ENCODE measurements at places on chromosomes 12 and 14.

- DNase-seq = no peak
Measured at GRCh38 chr14:59631237-59631636, 54.6 kb upstream of the CCDC175 start.

DNA sequence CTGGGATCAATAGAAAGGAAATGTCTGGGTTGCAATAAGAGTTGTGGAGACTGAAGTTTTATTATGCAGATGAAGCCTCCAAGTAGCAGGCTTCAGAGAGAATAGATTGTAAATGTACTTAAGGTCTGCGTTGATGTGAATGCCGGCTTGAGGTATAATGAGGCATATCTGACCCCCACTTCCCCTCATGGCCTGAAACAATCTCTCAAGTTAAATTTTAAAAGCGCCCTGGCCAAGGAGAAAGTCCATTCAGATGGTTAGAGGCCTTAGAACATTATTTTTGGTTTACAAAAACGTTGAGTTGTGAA lies 28.3 kb upstream of the HIGD1C start:
- no peak for DNase-seq

DNA sequence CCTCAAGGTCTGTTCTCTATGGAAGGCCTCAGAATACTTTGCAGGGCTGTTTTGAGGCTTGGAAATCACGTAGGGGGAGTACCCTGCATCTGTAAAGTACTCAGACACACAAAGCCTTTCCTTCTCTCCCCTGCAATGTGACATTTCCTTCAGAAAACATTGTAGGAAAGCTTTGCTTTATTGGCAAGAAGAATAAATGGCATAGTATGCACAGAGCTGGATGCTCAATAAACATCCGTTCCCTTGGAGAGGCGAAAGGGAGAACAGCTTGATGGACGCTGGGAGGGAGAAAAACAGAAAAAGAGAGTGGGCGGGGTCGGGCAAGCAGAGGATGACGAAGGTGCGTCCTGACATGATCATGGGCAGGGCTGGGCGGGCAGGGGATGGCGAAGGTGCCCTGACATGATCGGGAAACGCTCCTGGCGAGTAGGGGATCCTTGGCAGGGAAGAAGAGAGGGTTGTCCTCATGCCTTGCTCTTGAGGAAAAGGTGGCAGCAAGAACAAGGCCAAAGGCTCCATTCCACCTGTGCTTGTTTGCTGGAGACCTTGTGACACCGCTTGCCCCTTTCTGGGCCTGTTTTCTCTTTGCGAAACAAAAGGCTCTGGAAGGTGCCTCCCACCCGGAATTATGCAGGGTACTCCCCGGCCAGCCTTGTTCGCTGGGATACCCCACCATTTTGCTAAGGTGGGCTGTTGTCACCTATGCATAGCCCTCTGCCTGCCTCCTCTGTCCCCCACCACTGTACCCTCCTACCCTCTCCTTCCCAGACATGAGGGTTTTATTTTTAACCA lies 21.1 kb downstream of the IRF2BPL start:
- no peak for DNase-seq

DNA sequence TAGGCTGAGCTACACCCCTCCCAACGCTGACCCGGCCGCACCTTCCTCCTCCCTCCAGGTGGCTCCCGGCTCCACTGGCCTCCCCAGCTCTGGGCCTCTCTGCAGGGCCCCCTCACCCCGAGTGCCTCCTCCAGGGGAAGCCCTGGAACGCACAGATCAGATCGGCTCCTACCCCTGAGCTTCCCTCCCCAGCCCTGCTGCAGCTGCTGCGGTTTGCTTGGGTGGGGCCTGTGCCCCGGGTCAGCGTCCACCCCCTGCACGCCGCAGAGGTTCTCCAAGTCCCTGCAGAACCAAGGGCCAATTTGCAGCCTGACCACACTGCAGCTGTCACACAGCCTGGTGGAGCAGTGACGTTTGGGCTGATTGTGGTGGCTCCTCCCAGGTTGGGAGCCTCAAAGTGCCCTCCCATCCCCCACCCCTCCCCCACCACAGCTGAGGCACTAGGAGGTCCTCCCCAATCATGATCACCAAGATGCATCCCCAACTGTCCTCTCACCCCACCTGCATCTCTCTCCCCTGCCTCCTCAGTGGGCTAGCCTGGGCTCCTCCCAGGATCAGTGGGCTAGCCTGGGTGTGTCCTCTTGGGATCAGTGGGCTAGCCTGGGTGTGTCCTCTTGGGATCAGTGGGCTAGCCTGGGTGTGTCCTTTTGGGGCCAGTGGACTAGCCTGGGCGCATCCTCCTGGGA lies 12.8 kb upstream of the FBRSL1 start:
- DNase-seq = no peak

DNA sequence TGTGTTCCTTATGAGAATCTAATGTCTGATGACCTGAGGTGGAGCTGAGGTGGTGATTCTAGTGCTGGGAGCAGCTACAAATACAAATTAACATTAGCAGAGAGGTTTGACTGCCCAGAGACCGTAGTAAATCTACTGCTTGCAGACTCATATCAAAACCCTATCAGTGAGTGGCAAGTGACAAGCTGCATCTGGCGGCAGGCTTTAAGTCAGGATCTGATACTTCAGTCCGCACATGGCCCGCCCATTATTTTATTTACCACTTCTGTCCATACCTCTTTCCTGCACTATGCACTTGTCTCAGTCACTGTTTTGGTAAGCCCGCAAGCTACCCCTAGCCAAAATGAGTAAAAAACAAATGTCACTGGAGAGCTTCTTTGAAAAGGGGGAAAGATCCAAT lies 11.4 kb downstream of the CEP128 start:
- no peak for DNase-seq

GRCh38 chr12:88185279-88185678 lies 43.2 kb downstream of the TMTC3 start:
- no peak for DNase-seq

- peak; percentile 23 for DNase-seq
Measured at GRCh38 chr12:122452701-122453285, 30.3 kb upstream of the CLIP1 start.

DNA sequence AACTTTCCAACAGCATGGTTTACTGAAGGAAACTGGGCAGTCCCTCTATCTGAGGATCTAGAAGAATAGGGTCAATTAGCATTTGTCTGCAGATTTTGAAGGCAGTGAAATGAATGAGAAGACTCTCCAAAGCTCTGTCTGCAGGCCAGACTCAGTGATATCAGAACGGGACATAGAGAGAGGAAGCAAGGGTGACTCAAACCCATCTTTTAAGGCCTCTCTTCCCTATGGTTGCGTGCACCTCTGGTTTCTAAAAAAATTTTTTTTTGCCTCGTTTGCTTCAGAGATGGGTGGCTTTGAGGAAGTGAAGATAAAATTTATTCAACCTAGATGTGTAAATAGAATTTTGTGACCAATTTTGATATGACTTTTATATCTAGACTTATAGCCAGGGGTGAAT lies 71.9 kb upstream of the HOXC13 start:
- DNase-seq = no peak

DNA sequence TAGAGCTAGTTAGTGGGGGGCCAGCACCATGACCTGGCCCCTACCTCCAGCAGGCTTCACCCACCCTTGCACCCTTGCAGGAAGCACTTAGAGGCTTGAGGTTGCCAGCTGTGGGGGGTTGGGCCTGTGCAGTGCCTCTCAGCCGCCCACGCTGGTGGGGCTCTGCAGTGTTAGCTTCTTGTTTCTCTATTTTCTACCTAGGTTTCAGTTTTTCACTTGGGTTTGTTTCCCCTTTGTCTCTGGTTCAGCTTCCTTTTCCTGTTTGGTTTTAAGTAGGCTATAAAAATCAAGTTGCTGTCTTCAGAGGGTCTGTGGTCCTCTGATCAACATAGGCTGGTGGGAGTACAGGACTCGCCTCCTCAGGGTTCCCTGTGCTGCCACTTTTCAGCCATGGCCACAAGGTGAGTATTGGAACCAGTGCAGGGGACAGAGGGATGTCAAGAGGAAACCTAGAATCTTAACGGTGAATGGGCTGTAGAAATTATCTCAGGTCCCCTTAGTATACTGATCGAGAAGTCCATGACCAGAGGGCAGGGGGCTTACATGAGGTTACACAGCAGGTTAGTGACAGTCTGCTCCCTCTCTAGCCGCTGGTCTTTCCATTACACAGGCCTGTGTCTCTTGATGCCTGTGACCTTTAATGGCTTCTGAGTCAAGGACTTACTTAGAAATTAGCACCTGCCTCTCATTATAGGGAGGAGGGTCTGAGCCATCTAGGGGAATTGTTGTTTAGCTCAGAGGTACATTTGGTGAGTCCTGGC lies at the start of gene EVL:
Gene EVL, plus strand, starts transcription at position 312 of the 761 bp plus-strand sequence. Its CDS starts 79 bp downstream, at position 391.
- peak; percentile 93 for DNase-seq

DNA sequence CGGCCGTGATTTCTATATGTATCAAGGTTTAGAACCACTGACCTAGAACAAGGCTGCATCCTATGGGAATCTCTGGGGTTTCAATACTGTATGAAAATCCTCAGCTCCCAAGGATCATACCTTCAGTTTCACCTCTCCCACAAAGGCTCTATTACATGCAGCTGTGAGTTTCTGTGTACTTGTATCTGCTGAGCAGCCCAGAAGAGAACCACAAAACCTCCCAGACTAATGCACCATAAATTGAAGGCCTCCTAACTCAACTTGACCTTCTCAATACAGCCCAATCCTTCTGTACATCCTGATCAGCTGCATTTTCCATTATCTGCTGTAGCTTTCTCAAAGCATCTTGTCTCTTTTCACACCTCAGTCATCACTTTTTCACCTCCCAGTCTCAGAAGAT lies 5.4 kb upstream of the KCNH5 start:
- no peak for DNase-seq

- no peak for DNase-seq
Measured at GRCh38 chr14:68634332-68634731, 158.5 kb downstream of the ZFP36L1 start.

DNA sequence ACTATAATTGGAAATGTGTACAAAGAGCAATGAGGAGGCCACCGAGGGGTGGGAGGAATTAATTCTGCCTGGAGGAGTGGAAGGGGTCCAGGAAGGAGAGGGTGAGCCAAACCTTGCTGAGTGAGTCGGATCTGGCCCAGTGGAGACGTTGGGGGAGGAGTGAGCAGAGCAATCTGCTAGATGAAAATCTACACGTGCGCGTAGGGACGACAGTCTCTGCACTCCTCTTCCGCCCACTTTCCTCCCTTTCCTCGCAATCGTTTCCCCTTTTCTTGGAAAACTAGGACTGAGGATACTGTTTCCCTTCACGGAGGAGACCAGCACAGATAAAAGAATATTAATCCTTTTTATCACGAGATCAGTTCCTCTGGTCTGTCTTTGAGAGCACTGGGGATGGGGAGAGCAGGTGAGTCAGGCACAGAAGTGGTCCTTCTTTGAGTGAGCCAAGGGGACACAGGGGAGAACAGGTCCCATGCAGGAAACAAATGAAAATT lies 2.9 kb upstream of the NAB2 start:
- DNase-seq = peak; percentile 61

DNA sequence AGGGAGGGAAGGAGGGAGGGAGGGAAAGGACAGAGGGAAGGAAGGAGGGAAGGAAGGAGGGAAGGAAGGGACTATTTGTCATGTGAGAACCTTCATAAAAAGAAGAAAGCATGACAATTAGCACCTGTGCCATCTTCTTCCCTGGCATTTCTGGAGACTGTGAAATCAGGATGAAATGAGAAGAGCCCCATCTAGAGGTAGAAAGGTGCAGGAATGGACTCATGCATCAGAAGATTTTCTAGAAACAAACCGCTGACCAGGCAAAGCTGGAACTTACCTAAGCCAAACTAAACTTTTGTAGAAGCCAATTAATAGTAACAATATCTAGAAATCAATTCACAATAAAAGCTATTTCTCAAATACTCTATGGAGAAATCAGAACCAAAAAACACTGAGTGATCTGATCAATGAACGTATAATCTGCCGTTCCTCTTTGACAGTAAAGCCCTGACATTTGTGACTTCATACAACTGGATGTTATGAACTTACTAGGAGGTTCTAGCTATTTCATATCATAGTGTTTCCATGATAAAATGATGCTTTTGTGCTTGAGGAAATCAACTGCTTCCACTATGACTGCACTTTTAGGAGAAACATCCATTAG lies 24.4 kb upstream of the CRACR2A start:
- no peak for DNase-seq

GRCh38 chr12:14514946-14515345 lies 52.7 kb downstream of the PLBD1 start:
- no peak for DNase-seq

- DNase-seq = no peak
Measured at GRCh38 chr14:104421401-104421821, 158.2 kb upstream of the C14orf180 start.

- DNase-seq = peak; percentile 42
Measured at GRCh38 chr14:93619176-93619793, 169.0 kb downstream of the PRIMA1 start.

DNA sequence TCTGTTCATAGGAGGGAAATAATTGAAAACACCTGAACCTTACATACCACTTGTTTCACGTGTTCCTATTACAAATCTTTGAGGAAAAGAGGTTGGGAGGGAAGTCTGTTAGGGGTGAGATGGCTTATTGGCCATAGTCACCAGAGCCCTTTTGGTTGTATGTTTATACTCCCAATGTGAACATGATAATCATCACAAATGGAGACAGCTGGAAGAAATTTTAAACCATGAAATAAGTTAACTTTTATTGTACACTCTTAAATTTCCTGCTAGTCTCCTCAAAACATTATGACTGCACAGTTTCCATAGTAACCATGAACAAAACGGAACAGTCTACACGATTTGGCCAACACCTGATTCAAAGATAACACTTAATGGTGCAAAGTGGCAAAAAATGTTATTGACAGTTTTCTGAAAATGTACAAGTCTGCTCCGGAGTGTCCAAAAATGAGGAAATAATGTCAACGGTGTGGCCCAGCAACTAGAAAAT lies 56.9 kb downstream of the LMNTD1 start:
- DNase-seq = no peak

DNA sequence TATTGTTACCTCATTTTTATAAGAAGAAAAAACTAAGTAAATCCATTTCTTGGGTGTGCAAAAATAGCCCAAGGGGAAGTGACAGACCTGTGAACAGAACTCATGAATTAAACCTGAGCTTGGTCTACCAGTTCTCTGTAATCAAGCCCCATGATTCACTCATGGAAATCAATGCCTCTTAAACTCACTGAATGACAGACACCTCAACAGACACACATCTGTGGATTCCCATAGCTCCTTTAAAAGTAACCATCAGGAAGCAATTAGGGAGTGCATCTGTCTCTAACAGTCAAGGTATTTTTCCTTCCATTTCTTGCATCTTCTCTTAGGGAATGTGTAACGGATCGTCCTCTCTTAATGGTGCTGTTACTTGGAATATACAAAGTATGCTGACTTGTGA lies 215.0 kb upstream of the EEA1 start:
- no peak for DNase-seq

DNA sequence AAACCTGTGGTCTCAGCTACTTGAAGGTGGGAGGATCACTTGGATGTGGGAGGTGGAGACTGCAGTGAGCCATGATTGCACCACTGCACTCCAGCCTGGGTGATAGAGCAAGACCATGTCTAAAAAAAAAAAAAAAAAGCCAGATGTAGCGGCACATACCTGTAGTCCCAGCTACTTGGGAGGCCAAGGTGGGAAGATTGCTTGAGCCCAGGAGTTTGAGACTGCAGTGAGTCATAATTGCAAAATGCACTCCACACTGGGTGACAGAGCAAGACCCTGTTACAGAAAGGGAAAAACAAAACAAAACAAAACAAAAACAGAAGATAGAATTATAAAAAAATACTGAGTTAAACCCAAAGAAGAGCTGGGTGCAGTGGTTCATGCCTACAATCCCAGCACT lies 29.1 kb upstream of the APOF start:
- no peak for DNase-seq

- DNase-seq = no peak
Measured at GRCh38 chr12:102118874-102119273, 1.0 kb downstream of the NUP37 start.

- DNase-seq = peak; percentile 87
Measured at GRCh38 chr14:93970965-93971634, 5.3 kb downstream of the ASB2 start.

Measured in activated CD4-positive, alpha-beta memory T cell treated with anti-CD3 and anti-CD28 coated beads for 36 hours (primary cell).